ENCODE measurements at places on chromosomes 11 and 22.

GRCh38 chr22:44274918-44275630, 37.7 kb downstream of the SHISAL1 start:
- no peak for DNase-seq

DNA sequence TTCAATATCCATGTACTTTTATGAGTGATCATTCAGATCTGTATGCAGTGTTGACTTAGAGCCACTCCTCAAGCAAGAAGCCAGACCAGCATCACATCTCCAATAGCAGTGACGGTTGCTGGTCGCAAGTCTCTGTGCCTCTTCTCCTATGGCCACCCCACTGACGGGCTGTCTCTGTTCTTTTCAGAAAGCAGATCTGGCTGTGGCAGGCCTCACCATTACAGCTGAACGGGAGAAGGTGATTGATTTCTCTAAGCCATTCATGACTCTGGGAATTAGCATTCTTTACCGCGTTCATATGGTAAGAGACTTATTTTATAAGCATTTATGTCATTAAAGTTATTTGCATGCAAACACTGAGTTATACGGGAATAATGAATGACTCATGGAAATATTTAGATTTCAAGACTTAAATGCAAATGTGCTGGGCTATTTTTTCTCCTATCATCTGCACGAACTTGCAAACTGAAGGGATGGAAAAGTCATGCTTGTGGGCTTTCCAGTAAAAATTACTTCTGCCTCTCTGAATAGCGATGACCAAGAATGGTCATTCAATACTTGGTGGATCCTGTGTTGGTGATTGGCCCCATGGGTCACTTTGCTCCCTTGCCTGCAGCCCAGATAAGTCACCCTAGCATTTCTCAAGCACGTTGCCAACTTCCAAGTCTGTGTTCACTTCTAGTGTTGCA, 83.6 kb upstream of the TBCEL start:
- DNase-seq = no peak

DNA sequence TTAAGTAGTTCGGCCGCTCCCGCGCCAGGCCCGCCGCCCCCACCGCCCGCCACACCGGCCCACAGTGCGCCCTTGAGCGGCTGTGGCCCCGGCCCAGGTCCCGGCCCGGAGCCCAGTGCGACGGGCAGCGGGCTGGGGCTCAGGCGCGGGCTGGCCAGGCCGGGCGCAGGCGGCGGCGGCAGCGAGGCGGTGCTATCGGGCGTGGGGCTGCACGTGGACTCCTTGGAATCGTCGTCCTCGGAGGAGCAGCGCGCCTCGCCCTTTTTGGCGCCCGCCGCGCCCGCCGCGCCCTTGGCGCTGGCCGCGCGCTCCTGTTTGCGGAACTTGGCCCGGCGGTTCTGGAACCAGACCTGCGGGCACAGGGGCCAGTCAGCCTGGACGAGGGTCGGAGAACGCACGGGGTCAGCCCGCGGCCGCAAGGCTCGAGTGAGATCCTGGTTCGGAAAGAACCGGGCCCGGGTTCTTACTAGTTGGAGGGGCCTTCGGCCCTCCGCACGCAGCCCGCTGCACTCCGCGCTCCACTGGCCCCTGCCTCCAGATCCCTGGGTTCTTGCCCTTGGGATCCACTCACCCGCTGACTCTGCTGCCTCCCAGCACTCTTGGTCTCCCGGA, 4.0 kb downstream of the PHOX2A start:
- DNase-seq = no peak

DNA sequence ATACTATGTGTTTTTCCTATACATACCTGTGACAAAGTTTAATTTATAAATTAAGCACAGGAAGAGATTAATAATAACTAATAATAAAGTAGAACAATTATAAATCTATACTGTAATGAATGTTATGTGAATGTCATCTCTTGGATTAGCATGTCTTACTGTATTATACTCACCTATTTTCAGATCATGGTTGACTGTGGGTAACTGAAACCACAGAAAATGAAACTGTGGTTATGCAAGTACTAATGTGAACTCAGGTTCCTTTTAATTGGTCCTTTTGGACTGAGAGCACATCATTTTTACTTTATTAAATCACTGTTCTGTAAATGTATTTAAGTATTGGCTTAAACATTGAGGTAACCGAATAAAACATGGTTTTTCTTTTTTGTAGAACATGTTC, 108.8 kb downstream of the PPP6R3 start:
- DNase-seq = no peak
